Spinal cord (tissue), 10 donors: ENCODE measurements at places on chromosomes 2 and 18.

DNA sequence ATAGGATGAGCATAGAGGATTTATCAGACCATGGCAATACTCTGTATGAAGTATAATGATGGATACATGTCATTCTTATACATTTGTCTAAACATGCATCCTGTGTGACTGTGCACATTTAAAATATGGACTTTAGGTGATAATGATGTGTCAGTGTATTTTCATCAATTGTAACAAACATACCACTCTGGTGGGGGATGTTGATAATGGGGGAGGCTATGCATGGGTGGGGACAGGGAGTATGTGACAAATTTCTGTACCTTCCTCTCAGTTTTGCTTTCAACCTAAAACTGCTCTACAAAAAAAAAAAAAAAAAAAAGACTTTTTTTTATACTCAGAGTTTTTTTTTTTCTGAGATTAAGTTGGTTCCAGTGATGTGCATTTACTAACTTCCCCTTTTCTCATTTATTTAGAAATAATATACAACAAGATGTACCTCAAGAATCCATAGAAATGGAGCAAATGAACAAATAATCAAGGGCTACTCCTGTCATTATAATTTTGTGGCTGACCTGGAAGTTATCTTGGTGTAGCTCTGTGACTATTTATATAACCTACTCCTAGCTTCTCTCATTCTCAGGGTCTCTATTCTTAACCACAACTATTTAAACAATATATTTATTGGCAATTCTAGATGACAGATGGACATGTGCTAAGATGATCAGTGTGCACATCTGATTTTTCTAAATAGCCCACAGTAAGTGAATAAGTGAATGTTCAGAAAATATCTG, 108.9 kb upstream of the ITGA4 start:
- no peak for DNase-seq

GRCh38 chr2:159226059-159226461, 60.4 kb downstream of the WDSUB1 start:
- no peak for DNase-seq

- no peak for DNase-seq
Measured at GRCh38 chr2:19349911-19350677, 8.3 kb downstream of the OSR1 start.

DNA sequence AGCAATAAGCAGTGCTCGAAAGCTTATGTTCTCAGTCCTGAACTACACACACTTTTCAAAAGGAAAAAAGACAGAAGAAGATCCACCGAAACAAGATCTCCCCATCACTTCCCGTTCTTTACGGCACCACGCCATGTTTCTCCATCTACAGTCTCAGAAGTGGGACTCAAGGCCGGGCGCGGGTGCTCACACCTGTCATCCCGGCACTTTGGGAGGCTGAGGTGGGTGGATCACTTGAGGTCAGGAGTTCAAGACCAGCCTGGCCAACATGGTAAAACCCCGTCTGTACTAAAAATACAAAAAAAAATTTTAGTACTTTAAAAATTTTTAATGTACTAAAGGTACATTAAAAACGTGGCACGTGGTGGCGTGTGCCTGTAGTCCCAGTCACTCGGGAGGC, 31.2 kb downstream of the ZNF516 start:
- no peak for DNase-seq

- DNase-seq, result no peak
Measured at GRCh38 chr2:241616168-241617125, 20.5 kb downstream of the THAP4 start.

- peak; percentile 62 for DNase-seq
Measured at GRCh38 chr2:241354668-241355658, 1.1 kb upstream of the FARP2 start.

DNA sequence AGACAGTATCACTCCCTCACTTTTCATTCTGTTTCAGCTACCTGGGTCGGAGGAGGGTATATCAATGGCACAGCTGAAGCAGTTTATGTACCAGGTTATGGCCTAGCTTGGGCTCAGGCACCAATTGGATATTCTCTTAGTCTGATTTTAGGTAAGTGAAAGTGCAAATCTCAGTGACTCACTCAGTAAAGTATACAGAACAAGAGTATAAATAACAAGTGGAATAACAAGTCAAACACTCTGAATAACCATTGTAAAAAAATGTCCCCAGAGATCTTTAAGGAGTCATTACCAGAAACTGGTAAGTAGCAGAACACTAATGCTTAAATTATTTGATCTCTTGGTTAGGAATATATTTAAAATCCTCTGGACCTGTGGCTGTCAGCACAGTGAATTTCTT, 5.7 kb downstream of the SLC5A7 start:
- no peak for DNase-seq

DNA sequence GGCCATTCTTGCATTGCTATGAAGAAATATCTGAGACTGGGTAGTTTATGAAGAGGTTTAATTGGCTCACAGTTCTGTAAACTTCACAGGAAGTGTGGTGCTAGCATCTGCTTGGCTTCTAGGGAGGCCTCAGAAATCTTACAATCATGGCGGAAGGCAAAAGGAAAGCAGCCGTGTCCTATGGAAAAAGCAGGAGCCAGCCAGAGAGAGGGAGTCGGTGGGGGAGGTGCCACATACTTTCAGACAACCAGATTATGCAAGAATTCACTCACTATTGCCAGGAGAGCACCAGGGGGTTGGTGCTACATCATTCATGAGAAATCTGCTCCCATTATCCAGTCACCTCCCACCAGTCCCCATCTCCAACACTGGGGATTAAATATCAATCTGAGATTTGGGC, 64.1 kb downstream of the CPS1 start:
- no peak for DNase-seq

DNA sequence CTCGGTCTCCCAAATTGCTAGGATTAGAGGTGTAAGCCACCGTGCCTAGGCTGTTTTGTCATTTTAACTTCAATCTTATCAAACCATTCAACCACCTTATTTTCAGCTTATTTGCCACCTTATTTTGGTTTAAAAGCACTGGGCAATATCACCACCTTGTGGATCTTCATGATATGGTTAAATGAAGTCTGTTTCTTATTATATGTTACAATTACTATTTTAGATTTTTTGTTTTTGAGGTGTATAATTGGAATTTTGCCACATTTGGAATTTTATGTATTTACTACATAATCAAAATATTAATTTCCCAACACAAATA, 43.8 kb upstream of the SCN9A start:
- peak; percentile 7 for DNase-seq

GRCh38 chr2:25557179-25558036, 116.0 kb downstream of the DTNB start:
- DNase-seq, result no peak

DNA sequence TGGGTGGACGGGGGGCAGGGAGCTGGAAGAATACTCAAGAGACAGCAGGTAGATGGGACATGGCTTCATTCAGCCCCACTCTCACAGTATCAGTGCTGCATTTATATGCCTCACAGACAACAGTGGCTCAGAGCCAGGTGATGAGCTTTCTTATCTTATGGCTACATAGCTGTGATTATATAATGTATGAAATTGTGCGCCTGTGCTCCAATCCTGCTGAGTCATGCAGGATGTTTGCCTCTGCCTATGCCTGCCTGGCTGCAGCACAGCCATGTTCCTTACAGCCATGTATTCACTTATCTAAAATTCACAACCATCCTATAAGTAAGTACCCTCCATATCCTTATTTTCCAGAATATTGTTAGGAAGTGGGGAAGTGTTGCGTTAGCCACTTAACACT, 37.7 kb upstream of the RNF103 start:
- DNase-seq, result no peak

DNA sequence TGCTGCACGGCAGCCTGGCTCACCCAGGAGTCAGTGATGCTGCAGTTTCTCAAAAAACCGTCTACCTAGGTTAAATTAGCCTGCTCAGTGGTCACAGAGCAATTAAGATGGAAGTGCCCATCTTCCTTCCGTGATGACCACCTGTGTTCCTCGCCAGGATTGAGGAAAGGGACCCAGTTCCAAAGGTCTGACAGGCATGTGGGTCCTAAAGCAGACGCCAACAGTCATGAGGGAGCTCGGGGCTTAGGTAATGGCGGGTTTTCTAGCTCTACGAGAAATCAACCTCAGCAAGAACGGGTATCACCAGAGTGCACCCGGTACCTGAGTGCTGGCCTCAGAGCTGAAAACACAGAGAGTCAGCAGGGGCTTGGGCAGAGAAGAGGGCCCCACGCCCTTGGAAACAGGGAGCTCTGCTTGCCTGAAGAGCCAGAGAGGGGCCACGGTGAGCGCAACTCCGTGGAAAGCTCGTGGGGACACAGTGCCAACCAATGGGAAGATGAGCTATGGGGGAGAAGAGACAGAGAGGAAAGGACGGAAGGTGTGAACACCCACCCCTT, 34.3 kb upstream of the DNMT3A start:
- no peak for DNase-seq

GRCh38 chr2:72579591-72580180, 246.1 kb downstream of the EXOC6B start:
- DNase-seq, result peak; percentile 37

DNA sequence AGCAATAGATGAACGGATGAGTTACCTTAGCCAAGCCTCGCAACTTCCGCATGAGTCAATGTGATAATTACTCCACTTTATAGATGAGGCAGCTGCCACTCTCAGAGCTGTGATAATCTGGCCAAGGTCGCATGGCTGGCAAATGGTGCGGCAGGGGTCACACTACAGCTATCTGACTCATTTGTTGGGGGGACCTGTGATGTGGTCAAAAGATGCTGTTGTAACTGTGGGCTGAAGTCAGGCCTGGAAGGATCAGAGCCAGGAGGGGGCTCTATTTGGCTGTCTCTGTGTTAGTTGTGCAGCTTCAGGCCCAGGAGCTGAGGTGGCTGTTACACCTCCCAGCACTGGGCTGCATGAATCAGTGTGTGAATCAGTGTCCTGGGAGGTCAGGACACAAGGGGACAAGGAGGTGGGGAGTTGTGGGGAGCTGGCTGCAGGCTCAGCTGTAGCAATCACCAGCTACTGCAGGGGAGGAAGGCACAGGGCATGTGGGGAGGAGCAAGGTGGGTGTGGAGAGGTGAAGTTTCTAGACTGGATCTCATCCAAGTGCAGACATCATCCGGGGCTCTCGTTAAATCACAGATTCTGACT, 33.1 kb downstream of the NGEF start:
- DNase-seq, result no peak

- no peak for DNase-seq
Measured at GRCh38 chr2:37560241-37560848, 111.1 kb downstream of the CDC42EP3 start.

- DNase-seq, result no peak
Measured at GRCh38 chr2:182496596-182496995, 69.8 kb upstream of the PDE1A start.

DNA sequence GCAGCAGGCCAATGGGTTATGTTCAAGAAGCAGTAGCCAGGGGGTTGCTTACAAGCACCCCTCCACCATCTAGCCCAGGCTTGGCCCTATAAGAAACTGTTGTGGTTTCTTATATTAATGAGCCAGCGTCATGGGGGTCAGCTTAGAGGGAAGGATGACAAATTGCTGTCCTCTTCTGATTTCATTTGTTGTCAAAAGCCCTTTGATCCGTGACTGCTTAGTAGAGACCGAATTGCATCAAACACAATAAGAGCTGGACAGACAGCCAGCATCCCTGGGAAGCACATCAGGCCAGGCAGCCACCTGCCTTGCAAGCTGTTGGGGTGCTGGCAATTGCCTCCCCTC, 206.6 kb upstream of the SETBP1 start:
- no peak for DNase-seq

GRCh38 chr2:17171446-17172049, 346.7 kb downstream of the RAD51AP2 start:
- peak; percentile 41 for DNase-seq

DNA sequence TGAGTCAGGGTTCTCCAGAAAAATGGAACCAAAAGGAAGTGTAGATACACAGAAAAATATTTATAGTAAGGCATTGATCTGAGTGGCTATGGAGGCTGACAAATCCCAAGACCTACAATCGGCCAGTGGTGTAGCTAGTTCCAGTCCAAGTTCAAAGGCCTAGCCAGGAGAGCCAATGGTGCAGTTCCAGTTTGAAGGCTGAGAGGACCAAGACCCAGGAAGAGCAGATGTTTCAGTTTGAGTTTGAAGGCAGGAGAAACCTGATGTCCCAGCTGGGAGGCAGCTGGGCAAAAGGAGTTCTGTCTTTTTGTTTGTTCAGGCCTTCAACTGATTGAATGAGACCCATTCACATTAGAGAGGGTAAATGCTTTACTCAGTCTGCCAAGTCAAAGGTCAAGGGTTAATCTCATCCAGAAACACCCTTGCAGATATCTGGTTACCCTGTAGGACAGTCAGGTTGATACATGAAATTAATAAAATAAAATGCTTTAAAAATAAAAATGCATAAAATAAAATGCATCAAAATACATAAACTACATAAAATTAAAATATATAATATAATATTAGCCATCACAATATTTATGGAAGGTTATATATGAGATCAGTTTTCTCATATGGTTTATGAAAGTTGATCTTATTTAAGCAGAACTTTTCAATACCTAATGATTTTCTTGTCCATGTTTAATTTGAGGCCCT, 38.7 kb downstream of the KCNE4 start:
- no peak for DNase-seq

DNA sequence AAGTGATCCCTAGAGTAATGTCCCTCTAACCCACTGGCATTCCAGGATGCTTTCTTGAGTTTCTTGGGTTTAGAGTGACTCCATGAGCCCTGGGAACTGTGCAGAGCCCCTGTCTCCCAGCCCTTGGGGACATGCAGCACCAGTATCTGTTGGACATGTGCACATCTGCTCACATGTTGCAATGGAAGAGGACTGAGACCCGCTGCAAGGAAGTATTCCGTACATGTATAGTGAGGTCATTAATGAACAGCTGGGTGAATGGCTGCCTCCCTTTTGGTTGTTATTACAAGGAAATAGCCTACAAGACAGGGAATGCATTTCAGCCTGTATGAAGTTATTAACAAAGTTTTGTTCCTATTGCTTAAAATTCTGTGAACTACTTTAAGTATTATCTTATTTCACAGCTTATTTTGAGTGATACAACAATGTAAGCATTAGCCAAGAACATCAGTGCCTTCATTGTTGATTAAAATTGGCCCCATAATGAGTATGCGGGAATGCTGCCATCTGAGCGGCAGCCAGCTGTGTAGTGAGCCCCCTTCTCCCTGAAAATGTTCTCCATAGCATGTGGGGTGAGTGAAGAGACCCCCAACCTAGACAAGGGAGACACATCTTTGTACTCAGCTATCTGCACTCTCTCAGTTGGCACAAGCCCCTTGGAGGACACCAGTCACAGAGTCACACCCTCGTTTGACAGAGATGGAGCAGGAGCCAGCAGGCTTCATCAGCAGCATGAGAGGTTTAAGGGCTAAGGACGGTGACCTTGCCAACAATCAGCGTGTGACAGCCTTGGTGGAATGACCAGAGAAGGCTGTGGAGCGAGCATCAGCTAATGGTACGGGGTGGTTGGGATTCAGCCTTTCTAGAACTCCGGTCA, 87.4 kb downstream of the FAM210A start:
- DNase-seq, result no peak

DNA sequence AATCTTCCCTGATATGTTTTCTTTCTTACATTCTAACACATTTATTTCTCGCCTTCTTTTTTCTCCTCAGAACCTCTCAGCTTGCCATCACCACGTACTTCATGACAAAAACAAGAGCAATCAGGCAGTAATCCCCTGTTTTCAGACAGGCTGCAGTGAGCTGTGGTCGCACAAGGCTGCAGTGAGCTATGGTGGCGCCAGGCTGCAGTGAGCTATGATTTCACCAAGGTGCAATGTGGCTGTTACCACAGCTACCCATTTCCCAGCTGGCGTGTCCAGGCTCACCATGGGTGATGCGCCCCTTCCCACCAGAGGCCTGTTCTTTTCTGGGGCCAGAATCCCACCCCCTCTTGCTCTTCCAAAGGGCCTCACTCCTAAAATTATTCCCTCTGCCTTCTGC, 25.8 kb downstream of the TCF23 start:
- DNase-seq, result no peak
